Esophagus squamous epithelium (tissue), 5 donors: ENCODE measurements at places on chromosomes 7 and 10. TPM values are rescaled to one million over a fixed set of nuclear protein-coding genes. Genes with fewer than 3 reads are reported as not detected.

DNA sequence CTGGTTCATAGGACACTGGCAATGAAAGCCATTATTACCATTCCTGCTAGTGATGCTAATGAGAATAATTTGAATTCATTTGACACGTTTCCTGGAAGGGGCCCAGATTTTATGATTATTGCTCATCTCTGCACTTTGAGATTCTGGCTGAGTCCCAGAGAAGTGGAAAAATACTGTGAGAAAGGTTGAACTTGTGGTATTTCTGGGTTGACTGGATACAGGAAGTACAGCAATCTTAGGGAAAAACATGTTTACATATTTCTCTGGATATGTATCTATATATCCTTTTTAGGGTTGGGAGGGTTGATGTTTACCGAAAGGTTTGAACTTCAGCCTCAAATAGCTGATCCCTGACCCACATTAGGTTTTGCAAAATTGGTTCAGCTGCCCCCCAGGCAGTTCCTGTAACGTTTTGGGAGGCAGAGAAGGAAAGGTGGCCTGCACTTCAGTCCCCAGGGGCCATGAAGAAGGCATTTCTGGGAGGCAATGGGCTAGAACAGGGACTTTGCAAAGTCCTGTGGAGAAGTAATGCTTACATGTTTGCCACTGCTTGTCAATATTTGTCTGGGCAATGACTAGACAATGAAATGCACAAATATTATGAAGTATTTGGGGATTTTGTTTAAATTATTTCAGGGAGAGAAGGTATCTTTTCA is 253.7 kb upstream of the PITRM1 start:
- no peaks in the 10 kb centered on the region for H3K27me3 ChIP-seq
- no peak for DNase-seq
- no peaks in the 10 kb centered on the region for H3K36me3 ChIP-seq
- peak overlapping the region; percentile 81 for H3K27ac ChIP-seq
- no peak overlapping the region for H3K4me3 ChIP-seq

DNA sequence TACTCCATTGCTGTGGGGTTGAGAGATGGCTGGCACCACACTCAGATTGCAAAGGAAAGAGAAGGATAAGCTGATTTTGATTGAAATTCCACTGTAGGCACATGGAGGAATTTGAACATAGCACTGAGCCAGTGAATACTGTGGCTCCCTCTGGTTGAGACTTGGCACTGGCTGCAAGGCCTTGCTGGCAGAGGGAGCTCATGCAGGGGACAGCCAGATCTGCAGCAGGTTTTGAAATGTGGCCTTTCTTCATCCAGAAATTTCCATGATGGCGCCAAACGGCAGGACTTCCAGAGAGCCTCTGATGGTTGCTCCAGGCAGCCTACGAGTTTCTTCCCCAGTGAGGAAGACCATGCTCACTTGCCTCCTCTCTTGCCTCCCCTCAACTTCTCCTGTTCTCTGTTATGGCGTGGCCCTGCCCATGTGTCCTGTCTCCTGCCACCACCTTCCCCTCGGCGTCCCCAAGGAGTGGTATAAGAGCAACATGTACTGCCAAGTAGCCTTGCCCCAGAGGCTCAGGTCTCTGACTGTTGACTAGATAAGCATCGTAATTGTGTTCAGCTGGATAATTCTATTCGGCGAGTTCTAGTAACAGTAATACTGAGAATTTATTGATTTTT is 265.6 kb downstream of the CCDC3 start:
- peaks cover 2% of the 10 kb centered on the region for H3K4me1 ChIP-seq
- DNase-seq: no peak
- H3K27me3 ChIP-seq: no peaks in the 10 kb centered on the region

The AP5Z1 gene
- total RNA-seq: 25.6 TPM

GRCh38 chr7:155466142-155466813 is 8.3 kb downstream of the EN2 start:
- no peak overlapping the region for H3K27ac ChIP-seq
- H3K4me1 ChIP-seq: peaks cover 31% of the 10 kb centered on the region
- no peaks in the 10 kb centered on the region for H3K36me3 ChIP-seq
- peaks cover 100% of the 10 kb centered on the region for H3K27me3 ChIP-seq
- no peak for DNase-seq

The ZNF746 gene
- 16.2 TPM for total RNA-seq

DNA sequence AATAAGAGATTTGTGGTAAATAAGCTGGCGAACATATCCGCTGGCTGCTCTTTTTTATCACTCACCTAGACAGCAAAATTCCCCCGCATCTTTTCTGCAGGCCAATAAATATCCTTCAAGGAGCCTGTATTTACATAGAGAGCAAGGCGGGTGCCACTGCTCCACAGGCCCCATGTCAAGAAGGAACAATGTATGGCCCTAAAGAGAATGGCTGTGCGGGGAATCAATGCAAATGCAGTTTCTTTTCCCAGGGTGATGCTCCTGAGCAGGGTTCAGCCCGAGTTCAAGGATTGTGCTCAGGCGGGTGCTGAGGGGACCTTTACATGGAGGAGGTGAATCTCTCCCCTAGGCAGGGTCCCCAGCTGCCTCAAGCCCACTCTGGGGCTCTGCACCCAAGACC is 494.2 kb upstream of the ZMIZ1 start:
- H3K4me3 ChIP-seq: no peak overlapping the region
- H3K27ac ChIP-seq: no peak overlapping the region
- H3K36me3 ChIP-seq: no peaks in the 10 kb centered on the region
- H3K27me3 ChIP-seq: peaks cover 10% of the 10 kb centered on the region

DNA sequence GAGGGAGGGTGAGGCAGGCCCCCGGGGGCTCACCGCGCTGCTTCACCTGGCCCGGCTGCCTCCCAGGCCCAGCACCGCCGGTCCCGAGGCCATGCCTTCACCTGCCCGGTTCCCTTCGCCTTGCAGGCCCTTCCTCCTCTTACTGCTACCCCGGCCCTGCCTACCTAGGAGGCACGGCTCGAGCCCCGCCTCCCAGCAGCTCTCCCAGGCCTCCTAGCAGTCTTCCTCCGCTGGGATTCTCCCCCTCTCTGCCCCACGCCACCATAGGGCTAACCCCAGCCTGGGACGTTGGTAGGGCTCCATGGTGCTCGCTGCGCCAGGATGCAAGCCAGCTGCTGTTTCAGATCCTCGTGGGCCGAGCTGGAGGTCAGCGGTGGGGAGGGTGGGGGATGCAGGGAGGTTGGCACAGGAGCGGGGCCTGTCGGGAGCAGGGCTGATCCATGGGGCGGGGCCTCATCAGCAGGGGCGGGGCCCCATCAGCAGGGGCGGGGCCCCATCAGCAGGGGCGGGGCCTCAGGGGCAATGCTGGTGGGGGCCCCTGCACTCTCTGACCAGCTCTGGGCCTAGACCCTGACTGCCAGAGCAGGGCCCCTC is 63.3 kb downstream of the RASGEF1A start:
- H3K4me1 ChIP-seq: peaks cover 13% of the 10 kb centered on the region
- H3K4me3 ChIP-seq: peak overlapping the region; percentile 4
- no peaks in the 10 kb centered on the region for H3K36me3 ChIP-seq
- H3K27me3 ChIP-seq: no peaks in the 10 kb centered on the region

- DNase-seq: no peak
- H3K4me3 ChIP-seq: peak overlapping the region; percentile 30
- H3K36me3 ChIP-seq: no peaks in the 10 kb centered on the region
Measured at GRCh38 chr10:30583778-30584415, 45.7 kb downstream of the LYZL2 start.

The CFAP69 gene
- total RNA-seq: 2.2 TPM

The SH2D4B gene
- not detected for total RNA-seq

GRCh38 chr10:71671994-71672946 is 47.3 kb downstream of the C10orf105 start:
- H3K27ac ChIP-seq: no peak overlapping the region
- no peaks in the 10 kb centered on the region for H3K4me1 ChIP-seq
- H3K4me3 ChIP-seq: no peak overlapping the region
- H3K36me3 ChIP-seq: no peaks in the 10 kb centered on the region
- H3K27me3 ChIP-seq: no peaks in the 10 kb centered on the region
- no peak for DNase-seq

- DNase-seq: no peak
- no peaks in the 10 kb centered on the region for H3K4me1 ChIP-seq
- H3K27ac ChIP-seq: no peak overlapping the region
- no peaks in the 10 kb centered on the region for H3K27me3 ChIP-seq
Measured at GRCh38 chr7:106375499-106375898, 90.7 kb upstream of the NAMPT start.

DNA sequence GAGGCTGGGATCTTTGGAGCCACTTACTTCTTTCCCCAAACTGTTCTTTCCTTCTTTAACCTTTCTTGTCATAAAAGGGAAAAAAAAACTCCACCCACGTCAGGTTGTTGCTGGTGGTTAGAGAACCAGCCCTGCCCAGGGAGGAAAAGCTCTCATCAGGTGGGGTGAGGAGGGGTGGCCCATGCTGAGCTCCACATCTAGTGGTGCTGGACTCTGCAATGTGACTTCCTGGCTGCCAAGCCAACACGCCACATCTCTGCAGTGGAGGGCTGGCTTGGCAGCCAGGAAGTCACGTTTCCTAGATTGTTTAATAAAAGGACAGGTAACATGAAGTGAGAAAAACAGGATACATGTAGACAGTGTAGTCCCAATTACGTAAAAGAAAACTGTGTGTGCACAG is 37.4 kb downstream of the WIPF3 start:
- no peaks in the 10 kb centered on the region for H3K4me1 ChIP-seq
- H3K27ac ChIP-seq: no peak overlapping the region
- H3K4me3 ChIP-seq: no peak overlapping the region

GRCh38 chr10:119416855-119417254 is 125.7 kb downstream of the RGS10 start:
- H3K4me3 ChIP-seq: no peak overlapping the region
- H3K27ac ChIP-seq: no peak overlapping the region
- no peak for DNase-seq
- H3K36me3 ChIP-seq: no peaks in the 10 kb centered on the region
- H3K27me3 ChIP-seq: no peaks in the 10 kb centered on the region

DNA sequence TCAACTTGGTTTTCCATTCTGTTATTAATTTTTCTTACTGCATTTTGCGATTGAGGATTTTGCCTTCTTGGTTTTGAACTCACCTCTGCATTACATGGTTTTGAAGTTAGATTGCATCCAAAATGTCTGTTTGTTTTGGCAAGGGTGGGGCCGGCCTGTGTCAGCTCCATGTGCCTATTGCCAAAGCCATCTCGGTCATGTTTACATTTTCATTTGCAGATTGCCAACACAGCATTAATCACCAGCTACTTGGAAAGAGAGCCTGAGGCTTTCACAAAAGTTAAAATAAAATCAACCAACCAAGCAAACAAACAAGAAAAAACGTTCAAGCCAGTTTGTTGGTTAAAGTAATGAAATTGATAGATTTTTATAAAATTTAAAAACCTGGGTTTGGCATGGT is 695.8 kb downstream of the TYW1 start:
- no peak for DNase-seq
- H3K27ac ChIP-seq: no peak overlapping the region
- no peak overlapping the region for H3K4me3 ChIP-seq

DNA sequence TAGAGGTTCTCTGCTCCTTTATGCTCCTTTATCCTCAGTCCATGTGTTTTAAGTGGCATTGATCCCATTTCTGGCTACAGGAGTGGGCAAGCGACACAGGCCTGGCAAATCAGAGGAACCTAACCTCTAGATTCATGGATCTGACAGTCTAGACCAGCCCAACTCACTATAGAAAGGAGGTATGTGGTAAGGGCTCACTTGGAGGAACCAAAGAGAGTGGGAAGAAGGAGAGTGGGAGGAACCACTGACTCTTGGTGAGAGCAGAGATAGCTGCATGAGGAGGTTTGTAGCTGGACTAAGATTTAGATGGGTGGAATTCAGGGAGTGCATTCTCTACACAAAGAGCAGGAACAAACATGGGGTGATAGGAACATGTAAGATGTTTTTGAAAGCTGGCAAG is 11.6 kb upstream of the FRAT1 start:
- no peak for DNase-seq
- no peak overlapping the region for H3K4me3 ChIP-seq
- no peaks in the 10 kb centered on the region for H3K36me3 ChIP-seq
- no peaks in the 10 kb centered on the region for H3K27me3 ChIP-seq
- no peaks in the 10 kb centered on the region for H3K4me1 ChIP-seq

The BUD31 gene
- total RNA-seq: 55.5 TPM

- peak overlapping the region; percentile 81 for H3K27ac ChIP-seq
- H3K27me3 ChIP-seq: no peaks in the 10 kb centered on the region
- H3K4me1 ChIP-seq: peaks cover 23% of the 10 kb centered on the region
- H3K4me3 ChIP-seq: no peak overlapping the region
Measured at GRCh38 chr10:61835946-61836887, 65.3 kb upstream of the ARID5B start.

The COL1A2 gene
- 129 TPM for total RNA-seq

GRCh38 chr7:26151953-26152781 is at the start of gene NFE2L3:
TSS of gene NFE2L3 (plus strand) at chr7:26152198. CDS start at chr7:26152499, 301 bp downstream.
- peak within 1 kb of the TSS; percentile 33 for H3K27ac ChIP-seq
- peaks cover 29% of the 10 kb centered on the region for H3K4me1 ChIP-seq
- no peaks in the 10 kb centered on the region for H3K27me3 ChIP-seq
- H3K36me3 ChIP-seq: no peaks in the 10 kb centered on the region

The PRSS37 gene
- total RNA-seq: not detected

GRCh38 chr10:34739915-34740314 is 75.2 kb downstream of the PARD3 start:
- DNase-seq: no peak
- peak overlapping the region; percentile 62 for H3K27ac ChIP-seq
- peak overlapping the region; percentile 36 for H3K4me3 ChIP-seq
- no peaks in the 10 kb centered on the region for H3K27me3 ChIP-seq
- H3K36me3 ChIP-seq: no peaks in the 10 kb centered on the region

GRCh38 chr10:50396491-50397311 is 145.4 kb upstream of the ASAH2 start:
- H3K36me3 ChIP-seq: no peaks in the 10 kb centered on the region
- H3K4me3 ChIP-seq: no peak overlapping the region
- H3K27me3 ChIP-seq: no peaks in the 10 kb centered on the region
- peaks cover 56% of the 10 kb centered on the region for H3K4me1 ChIP-seq
- H3K27ac ChIP-seq: no peak overlapping the region

DNA sequence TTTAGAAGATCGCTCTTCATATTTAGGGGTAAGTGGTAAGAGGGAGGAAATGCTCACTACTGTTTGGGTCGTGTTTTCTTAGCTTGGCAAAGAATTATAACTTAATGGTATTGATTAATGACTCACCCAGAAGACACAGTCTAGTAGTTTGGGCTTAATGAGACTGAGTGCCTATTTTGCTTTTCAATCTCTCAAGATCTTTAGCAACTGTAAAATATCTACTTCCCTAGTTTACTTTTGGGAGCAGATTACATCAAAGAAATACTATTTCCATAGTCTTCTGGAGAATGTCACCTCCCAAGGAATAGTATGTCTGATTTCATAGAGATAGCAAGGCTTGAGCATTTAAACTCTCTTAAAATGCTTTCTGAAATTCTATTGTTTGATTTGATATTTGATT is 100.5 kb upstream of the SLC25A13 start:
- no peaks in the 10 kb centered on the region for H3K27me3 ChIP-seq
- no peak overlapping the region for H3K4me3 ChIP-seq
- H3K27ac ChIP-seq: no peak overlapping the region
- no peaks in the 10 kb centered on the region for H3K36me3 ChIP-seq
- DNase-seq: no peak
- H3K4me1 ChIP-seq: no peaks in the 10 kb centered on the region

- H3K36me3 ChIP-seq: peaks cover 7% of the 10 kb centered on the region
- H3K27me3 ChIP-seq: no peaks in the 10 kb centered on the region
- H3K4me3 ChIP-seq: no peak overlapping the region
- no peak overlapping the region for H3K27ac ChIP-seq
- H3K4me1 ChIP-seq: no peaks in the 10 kb centered on the region
Measured at GRCh38 chr10:48336978-48337599, 30.6 kb downstream of the MAPK8 start.
